ENCODE measurements at places on chromosomes 16 and 17.

DNA sequence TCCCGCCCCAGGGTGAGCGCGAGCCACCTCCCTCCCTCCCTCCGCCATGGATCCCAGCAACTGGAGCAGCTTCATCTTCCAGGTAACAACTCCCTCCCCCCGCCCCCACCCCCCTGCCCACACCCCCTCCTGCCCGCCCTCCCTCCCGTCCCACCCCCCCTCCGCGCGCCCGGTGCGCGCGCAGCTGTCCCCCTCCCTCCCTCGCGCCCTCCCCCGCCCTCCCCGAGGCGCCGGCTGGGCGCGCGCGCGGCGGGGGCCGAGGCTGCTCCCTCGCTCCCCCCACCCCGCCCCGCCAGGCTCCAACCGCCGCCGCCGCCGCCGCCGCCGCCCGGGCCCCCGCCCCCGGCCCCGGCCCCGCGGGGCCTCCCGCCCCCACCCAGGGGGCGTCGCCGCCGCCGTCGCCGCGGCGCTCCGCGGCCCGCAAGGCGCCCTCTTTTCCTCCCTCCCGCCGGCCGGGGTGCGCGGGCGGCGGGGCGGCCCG is at the start of gene MAZ:
MAZ (plus strand) TSS at position 431 of the 481 bp plus-strand sequence. CDS start 173 bp downstream, outside the sequence.
- peak; percentile 90 for DNase-seq

- peak; percentile 84 for DNase-seq
These were observed 6.9 kb upstream of the CES3 start for GRCh38 chr16:66954097-66954659.

DNA sequence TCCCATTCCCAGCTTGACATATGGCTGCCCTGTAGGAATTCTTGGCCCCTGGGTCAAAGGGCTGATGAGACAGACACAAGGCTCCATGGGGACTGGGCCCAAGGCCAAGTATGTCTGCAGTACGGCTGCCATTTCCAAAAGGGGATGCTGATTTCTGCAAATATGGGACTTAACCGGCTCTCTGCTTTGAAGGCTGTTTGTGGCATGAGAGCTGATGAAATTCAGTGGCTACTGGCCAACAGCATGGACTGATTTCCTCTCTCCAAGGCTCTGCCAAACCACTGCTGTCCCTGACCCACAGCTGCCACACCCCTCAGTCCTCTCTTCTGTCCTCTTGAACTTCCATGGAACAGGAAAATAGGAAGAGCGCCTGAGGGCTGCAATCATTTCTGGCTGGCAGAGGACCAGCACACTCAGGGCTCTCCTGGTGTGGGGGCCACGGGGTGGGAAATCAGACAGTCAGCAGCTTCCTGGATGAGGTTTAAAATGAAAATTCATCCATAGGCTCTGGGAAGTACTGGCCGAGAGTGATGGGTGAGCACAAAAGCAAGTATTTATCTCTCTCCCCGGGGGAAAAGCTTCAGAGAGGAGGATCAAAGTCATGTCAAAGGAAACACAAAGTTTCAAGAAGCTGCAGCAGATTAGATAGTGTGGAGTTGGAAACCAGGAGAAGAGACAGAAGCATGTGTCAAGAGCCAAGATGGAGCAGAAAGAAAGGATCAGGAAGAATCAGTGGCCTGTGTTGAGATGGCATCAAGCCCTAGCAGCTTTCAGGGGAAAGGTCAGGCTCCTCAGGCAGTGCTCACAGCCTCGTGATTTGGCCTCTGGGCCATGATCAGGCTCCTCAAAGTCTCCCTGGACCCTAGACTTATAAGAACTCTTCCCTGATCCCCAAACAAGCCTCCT is 64.1 kb upstream of the SREBF1 start:
- peak; percentile 93 for DNase-seq

DNA sequence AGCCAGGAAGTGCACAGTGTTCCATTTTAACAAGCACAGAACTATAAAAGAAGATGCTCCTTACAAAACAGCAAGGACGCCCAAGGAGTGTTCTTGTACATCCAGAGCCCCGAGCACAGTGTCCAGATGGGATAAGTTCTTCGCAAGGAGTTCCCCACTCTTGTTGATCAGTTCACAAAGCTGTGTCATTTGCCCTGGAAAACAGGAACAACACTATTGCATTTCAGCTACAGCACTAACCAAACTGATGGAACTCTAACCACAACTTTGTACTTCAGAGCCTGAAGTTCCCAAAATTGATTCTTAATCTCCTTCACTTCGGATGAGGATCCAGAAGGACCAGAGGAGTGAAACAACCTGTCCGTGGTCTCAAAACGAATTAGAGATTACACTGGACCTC is 5.1 kb downstream of the COPS3 start:
- no peak for DNase-seq

GRCh38 chr17:77566566-77567138 is 391.9 kb upstream of the TNRC6C start:
- no peak for DNase-seq

DNA sequence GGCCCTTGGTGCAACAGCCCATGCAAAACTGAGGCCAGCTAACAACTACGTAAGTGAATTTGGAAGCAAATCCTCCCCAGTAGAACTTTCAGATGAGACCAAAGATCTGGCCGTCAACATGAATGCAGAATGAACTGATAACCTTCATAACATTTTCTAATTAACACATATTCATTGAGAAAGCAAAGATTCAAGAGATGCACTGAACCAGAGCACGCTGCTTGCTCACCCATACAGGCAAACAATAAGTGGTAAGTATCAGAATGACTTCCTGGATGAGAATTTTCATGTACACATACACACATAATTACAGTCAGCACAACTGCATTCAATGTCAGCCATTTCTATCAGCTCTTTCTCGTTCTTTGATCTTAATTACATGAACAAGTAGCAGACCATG is 30.6 kb downstream of the XYLT1 start:
- DNase-seq: no peak

DNA sequence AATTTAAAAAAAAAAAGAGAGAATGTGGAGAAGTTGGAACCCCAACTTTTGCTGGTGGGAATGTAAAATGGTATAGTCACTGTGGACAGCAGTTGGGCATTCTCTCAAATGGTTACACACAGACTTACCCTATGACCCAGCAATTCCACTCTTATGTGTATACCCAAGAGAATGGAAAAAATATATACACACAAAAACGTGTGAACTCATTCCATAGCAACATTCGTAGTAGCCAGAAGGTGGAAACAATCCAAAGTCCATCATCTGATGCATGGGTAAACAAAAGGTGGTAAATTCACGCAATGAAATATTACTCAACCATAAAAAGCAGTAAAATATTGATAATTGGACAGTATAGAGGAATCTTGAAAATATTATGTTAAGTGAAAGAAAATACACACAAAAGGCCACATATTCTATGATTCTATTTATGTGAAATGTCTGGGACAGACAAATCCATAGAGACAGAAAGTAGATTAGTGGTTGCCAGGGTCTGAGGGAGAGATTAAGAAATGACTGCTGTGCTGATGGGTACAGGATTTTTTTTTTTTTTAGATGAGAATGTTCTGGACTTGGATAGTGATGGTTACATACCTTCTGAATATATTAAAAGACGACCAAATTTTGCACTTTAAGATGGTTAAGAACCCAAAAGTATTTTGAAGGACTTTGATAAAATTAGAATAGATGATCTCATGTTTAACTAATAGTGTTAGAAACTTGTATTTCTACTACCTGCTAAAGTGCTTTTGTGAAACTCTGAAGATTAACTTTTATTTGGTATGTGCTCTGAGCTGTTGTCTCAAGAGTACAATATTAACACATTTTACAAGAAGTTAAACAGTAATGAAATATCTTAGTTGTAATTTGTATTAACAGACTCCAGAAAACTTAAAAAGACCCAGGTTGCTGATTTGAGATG is 60.9 kb downstream of the MRTFB start:
- DNase-seq: peak; percentile 5

- no peak for DNase-seq
These were observed 15.1 kb upstream of the SLC52A1 start for GRCh38 chr17:5050278-5050677.

- DNase-seq: peak; percentile 28
These were observed 92.8 kb upstream of the ZNF469 start for GRCh38 chr16:88289968-88290401.

GRCh38 chr17:3004925-3005324 is 58.5 kb downstream of the OR1D5 start:
- no peak for DNase-seq

DNA sequence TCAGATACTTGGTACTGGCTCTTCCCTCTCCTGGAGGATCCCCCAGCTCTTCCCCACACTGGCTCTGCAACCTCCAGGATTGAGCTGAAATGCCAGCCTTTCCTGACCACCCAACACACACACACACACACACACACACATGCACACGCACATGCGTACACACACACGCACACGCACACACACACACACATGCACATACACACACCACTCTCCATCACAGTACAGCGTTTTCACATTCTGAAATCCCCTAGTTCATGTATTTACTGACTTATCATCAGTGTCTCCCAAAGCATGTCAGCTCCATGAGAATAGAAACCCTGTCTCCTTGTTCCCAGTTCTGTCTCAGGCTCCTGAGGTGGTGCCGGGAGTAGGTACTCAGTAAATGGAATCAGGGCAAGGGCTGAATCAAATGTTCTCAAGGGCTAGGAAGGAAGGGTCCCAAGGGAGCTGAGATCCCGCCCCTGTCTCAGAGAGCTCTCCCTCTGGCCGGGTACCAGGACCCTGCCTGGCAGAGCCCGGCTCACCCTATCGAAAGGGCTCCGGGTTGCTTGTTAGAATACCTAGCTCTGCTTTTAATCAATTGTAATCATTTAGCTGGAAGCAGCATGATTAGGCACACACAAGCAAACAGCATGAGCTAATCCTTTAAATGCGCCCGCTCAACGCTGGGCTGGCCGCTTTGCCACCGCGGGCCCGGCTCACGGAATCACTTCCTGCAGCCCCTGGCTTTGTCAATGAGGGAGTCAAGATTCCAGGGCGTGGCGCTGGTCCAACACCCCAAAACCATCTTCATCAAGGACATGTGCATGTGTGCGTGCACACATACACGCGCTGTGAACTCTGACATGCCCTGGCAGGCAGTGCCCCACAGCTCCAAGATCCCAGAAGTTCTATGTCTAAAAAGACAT is 140.7 kb downstream of the C16orf78 start:
- DNase-seq: no peak

- DNase-seq: no peak
These were observed 22.6 kb upstream of the USP10 start for GRCh38 chr16:84677017-84677803.

DNA sequence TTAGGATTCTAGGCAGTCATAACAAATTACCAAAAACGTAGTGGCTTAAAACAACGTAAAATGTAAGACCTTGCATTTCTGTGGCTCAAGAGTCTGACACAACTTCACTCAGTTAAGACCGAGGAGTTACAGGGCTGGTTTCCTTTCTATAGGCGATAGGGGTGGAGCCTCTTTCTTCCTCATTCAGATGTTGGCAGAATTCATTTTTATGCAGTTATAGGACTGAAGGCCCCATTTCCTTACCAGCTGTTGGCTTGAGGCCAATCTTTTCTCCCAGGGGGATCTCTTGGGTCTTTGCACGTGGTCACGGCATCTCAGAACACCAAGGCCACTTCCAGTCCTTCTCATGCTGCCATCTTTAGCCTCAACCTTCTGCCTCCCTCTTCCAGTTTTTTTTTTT is 145.2 kb downstream of the KCNJ2 start:
- DNase-seq: peak; percentile 39

DNA sequence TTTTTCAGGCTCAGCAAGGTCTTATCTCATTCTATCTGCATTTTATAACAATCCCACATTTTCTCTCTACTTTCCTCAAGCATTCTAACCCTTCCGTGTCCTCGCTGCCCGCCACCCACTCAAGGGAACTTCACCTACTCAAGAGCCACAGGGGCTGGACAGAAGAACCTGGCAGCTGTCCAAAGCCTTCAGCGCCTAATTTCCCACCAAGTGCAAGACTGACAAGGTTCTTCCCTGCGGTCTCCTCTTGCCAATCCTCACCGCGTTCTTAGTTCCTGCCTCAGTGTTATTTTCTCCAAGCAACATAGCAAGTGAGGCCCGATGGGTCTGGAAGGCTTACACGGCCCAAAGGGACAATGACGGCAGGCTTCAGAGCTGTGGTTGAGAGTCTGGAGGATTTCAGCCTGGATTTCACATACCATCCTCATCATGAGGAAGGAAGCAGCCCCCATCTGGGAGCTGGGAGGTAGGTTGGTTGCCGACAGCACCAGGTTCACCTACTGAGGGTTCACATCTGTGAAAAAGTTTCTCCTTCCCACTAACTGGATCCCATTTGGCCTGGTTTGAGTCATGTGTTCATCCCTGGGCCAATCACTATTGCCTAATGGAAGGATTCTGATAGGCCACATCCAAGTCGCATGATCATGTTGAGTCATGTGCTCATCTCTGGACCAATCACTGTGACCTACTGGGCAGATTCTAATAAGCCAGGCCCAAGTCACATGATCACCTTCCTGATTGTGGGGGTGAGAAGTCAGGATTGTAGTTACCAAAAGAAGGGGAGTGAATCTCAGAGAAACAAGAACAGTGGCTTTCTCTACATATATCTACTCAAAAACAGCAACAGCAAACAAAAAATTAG is 108.2 kb downstream of the N4BP1 start:
- peak; percentile 13 for DNase-seq

- DNase-seq: no peak
These were observed 30.2 kb downstream of the TPSG1 start for GRCh38 chr16:1194665-1195392.

GRCh38 chr16:30445408-30446202 is at the start of gene SEPHS2:
SEPHS2 (minus strand) TSS chr16:30445874; CDS start chr16:30445727, 147 bp downstream.
- DNase-seq: peak; percentile 98

DNA sequence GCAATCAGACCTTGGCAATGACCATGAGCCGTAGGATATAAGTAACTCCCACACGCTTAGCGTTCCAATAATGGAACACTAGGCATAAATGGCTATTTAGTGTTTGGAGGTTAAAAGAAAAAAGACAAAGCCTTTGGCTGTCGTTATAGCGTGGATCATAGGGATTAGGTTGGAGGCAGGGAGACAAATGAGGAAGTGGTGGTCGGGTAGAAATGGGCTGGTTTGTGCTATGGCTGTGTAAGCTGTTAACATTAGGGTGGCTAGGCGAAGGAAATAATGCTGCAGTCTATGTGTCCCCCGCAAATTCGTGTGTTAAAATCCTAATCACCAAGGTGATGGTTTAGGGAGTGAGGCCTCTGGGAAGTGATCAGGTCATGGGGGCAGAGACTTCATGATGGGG is 120.4 kb upstream of the IRX6 start:
- DNase-seq: no peak

DNA sequence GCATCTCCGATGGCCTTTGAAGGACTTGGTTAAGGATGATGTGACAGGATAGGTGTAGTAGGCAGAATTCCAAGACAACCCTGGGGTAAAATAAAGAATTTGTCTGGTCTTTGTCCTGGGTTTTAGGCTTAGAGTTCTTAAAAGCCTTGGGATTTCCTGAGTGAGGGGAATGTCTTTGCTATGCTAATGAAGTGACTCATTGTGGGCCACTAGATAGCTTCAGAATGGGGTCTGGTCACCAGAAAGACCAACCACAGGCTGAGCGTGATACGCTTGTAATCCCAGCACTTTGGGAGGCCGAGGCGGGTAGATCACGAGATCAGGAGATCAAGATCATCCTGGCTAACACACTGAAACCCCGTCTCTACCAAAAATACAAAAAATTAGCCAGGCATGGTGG is 182.8 kb upstream of the TOX3 start:
- no peak for DNase-seq

Measured in ELR (cell line).